ENCODE measurements at places on chromosomes 3 and 15.
A peak's percentile ranks its signal among the peaks of the same experiment; 100 is the strongest.

DNA sequence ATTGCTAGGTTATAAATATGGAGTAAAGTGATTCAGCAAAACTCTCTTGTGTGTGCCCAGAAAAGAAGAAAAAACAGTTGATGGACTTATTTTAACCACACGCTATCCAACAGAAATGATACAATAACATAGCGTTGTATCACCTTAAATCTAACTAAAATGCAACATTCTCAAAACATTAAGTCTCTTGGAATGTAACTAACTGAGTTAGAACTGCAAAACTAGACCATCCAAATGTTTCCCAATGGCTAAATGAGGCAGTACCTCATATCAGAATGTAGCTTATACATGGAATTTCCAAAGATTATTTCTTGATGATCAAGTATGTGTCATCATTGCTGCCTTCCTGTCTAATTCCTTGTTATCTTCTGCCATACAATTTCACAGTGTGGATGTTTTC, 187.9 kb downstream of the CNTN3 start:
- no peak for DNase-seq

DNA sequence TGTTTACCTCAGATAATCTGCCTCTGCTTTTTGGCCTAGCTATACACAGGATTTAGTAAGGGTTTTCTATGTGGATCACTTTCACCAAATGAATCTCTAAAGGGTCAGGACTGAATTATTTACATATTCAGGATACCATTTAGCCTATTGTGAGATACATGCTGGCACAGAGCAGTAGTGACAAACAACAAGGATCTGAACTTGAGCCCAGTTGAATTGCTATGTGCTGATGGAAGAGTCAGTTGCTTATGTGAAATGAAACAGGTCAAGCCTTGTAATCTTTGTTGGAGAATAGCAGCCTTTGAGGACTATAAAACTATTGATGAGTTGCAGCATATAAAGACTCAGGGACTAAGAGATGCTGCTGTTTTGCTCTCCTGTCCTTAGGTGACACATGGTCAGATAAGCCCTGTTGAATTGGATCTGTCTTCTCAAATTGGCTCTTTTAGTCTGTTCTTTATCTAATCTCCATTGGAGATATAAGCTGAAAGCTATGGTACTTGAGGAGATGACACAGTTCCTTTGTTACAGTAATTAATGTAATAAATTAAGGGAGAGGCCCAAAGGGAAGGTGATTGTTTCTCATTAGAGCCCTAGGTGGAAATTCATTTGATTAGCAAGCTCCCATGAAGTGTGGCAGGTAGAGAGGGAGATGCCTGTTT, 30.4 kb downstream of the ZNF609 start:
- no peak for DNase-seq

DNA sequence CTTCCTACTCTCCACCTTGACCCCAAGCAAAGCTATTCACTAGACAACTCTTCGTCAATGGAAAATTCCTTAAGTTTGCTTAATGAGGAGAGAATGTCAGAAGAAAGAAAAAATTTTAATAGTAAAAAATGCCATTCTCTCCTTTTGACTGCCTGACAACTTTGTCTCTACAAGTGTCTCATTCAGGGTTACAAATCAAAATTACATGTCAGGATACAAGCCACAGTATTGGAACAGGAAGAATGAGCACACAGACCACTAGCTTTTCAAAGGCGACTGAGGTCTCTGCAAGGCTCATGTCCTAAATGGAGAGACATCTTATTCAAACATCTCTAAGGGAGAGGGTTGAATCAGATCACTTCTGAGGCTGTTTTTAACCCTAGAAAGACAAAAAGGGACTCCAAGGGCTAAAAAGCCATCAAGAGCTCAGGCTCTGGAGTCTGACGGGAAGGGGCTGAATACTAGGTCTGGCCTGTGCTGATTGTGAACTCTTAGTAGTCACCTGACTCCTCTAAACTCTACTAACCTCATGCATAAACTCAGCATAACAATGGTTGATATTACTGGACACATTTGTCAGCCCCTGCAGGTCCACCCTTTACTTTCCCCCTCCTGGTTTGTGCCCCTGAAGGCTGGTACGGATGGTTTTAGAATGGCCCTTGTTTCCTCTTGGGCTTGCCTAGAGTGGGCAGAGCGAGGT, 12.8 kb upstream of the MEIS2 start:
- DNase-seq, result no peak

DNA sequence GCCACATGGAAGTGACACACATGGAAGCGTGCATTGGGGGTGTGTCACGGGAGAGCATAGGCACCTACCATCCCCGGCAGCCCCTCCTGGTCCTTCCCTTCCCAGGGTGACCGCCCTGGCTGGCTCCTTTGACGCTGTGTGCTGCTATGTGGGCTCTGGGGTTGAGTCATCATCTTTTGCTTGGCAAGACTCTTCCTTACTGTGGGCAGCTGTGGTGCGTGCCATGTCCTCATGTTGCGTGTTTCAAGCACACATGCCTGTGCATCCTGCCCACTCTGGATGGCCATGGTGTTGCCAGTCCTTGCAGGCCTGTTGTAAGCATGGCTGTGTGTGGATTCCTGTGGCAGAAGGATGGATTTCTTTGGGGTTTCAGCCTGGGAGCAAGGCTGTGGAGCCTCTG, 14.0 kb downstream of the PLXNA1 start:
- DNase-seq, result no peak

DNA sequence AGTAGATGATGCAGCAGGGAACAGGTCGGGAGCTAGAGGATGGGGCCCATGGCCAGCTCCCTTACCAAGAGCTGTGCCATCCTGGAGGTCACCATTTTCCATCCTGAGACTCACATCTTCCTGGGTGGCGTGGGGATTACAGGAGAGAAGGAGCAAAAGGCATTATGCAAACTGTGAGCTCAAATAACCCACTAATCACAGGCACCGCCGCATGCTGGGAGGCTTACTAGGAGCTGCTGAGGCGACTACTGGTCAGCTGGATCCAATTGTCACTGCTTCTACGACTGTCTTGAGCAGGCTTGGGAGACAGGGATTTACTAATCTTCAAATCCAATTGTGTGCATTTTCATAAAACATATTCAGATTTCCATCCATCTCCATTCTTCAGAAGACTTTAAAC, 12.5 kb upstream of the KBTBD12 start:
- DNase-seq, result no peak

DNA sequence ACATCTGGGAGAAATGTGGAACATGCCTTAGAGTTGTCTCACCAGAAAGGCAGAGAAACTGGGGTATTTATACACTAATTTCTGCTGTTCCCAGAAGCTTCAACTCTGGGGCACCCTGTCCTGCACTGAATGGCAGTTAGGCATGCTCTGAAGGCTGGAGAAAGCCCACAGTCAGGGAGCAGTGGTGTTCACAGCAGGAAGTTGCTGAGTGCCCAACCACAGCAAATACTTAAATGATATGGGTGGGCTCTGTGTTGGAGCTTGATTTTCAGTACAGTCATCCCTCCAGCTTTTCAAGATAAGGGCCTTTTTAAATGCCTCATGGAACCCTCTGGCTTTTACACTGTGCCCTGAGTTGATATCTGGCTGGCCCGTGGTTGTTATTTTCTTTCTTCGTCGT, 38.7 kb upstream of the RASGRF1 start:
- DNase-seq, result no peak

DNA sequence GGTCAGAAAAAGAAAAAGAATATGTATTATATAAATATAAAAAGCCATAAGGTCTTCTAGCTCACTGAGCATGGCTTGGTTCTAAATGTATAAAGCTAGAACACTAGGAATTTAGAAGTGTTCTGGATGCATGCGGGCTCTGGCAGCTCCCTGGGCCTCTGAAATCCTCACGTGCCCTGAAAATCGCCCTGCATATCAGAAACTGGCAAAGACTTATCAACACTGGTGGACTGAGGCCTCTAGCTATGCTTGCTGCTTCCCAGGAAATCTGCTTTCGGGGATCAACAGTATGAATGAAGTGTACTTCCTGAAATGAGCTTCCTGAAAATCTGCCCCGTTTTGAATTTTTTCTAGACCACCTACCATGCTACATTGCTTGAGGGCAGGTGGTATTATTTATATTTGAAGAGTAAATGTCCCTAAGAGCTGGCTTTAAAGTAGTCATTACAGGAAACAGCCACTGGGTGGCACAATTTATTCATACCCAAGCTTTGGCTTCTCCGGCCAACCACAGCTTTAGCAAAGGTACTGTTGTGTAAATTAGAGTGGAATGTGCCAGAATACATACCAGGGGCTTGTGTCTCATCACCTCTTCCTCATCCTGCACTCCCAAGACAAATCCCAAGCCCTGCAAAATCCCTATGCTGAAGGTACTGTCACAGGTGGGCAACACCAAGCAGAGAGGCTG, 17.7 kb downstream of the CRTAP start:
- peak; percentile 27 for DNase-seq

GRCh38 chr3:67535006-67535405, 119.4 kb downstream of the SUCLG2 start:
- no peak for DNase-seq

DNA sequence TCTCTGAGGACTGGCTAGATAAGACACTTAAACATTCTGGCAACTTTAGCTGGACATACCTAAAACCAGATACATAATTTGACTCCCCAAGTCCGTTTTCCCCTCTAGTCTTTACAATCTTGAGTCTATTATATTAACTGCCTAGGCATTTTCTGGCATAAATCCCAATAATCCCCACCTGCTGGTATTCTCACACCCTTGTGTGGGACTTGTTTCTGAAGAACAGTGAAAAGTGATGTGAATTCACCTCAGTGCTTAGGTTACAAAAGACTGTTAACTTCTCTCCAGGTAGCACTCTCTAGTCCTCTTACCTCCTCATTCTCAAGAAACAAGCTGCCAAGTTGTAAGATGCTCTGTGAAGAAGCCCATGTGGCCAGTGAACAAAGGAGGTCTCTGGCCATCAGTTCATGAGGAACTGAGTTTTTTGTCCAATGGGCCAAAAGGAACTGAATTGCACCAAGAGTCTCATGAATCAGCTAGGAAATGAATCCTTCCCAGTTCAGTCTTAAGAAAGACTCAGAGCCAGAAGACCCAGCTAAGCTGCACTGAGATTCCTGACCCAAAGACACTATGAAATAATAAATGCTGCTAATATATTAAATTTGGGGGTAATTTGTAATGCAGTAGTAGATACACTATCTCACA, 4.1 kb downstream of the OSBPL11 start:
- no peak for DNase-seq

DNA sequence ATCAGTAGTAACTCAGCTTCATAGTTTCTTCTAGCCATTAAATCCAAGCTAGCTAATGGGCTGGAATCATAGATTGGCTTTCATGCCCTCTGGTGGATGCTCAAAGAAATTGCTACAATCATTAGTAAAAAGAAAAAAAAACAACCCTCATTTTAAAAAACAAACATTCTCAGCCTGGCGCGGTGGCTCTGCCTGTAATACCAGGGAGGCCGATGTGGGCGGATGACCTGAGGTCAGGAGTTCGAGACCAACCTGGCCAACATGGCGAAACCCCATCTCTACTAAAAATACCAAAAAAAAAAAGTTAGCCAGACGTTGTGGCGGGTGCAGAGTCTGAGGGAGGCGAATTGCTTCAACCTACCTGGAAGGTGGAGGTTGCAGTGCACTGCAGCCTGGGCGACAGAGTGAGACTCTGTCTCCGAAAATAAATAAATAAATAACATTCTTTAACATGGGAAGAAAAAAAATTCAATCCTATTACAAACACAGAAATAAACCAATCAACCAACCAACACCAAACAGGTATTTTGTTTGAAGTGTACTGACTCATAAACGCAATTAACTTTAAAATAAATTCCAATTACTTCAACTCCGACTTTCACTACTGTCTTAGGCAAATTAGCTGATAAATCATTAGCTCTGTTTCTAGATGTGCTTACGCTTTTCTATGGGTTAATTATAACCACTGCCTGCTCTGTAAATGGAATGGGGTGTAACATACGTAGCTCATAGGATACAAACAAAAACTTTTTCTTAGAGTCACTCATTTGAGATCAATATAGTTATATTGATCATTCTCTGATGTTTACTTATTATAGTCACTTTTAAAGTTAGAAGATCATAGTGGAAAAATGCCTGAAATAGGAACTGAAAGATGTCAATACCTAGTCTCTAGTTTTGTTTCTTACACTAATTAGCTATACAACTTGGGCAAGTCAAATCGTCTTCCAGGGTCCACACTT, 24.9 kb downstream of the TMEM207 start:
- peak; percentile 50 for DNase-seq

GRCh38 chr15:78438619-78439285, 736 bp downstream of the IREB2 start:
- DNase-seq, result peak; percentile 55

- no peak for DNase-seq
Observed at GRCh38 chr3:32626631-32627030, 56.0 kb upstream of the DYNC1LI1 start.

GRCh38 chr3:46463868-46464241, 850 bp downstream of the LTF start:
- DNase-seq, result no peak

GRCh38 chr15:33021806-33022389, 172.6 kb downstream of the FMN1 start:
- DNase-seq, result no peak

DNA sequence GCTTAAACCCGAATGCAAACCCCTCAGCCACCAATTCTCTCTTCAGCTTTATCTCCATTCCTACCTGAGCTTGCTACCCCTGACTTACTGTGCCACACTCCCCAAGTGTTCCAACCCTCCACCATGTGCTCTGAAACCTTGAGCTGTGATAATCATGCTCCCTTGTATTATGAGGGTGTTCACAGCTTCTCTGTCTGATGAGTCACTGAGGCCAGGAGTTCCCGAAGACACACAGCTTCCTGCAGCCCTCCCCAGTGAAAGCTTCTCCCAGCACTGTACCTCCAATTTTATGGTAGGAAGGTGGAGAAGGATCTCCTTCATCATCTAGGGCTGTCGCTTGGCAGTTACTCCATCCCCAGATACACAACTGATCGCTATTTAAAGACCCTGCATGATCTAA, 24.9 kb downstream of the STAC start:
- DNase-seq, result no peak

DNA sequence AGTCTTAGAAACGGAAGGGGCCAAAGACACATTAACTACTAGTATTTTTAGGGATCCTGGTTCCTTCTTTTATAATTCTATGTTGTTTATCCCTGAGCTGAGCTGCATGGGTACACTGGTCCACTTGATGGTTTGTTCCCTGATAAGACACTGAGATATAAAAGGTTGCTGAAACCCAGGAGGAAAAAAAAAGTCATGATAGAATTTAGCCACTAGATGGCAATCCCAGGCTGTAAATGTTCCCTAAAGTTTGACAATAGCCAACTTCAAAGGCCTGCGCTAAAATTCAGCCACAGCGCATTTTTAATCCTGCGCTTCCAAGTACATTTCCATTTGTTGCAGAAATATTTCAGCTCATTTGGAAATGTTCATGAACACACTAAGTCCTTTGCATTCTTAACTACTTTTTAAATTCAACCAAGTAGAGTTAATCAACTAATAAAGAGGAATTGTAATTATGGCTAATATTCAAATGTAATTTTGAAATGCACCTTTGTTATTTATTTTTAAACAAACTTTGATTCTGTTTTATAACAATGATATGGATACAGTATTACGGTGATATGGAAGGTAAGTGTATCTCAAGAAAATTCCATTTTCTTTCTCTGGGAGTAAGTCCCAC, 249.3 kb upstream of the FEZF2 start:
- no peak for DNase-seq

- peak; percentile 17 for DNase-seq
Observed at GRCh38 chr15:93987068-93987467, 244.3 kb upstream of the MCTP2 start.

GRCh38 chr3:46538803-46539442, 27.2 kb downstream of the LRRC2 start:
- DNase-seq, result peak; percentile 73
